A172 (cell line): ENCODE measurements at places on chromosomes 2 and 18.

DNA sequence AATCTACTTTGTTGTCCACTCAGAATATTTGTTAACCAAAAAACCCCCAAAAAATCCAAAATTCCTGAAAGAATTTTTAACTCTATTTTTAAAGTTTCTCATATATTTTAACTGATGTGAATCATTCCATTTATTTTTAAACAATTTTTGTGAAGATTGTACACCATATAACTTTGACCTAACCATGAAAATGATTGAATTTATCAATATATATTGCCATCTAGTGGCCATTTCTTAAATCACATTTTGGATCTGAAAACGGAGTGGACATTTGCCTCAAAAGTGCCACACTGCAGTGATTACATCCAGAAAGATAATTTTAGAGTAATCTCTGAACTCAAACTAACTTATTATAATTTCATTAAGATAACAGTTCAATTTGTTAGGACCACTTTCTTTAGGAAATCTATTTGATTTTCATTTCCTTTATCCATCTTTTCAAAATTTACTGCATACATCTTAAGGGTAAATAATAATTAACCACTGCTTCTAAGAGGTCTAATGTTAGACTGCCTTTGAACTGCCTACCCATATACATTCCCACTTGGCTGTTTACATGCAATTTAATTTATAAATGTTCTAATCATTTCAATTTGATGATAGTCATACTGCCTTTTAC lies 71.1 kb downstream of the DSC3 start:
- peak; percentile 26 for DNase-seq

DNA sequence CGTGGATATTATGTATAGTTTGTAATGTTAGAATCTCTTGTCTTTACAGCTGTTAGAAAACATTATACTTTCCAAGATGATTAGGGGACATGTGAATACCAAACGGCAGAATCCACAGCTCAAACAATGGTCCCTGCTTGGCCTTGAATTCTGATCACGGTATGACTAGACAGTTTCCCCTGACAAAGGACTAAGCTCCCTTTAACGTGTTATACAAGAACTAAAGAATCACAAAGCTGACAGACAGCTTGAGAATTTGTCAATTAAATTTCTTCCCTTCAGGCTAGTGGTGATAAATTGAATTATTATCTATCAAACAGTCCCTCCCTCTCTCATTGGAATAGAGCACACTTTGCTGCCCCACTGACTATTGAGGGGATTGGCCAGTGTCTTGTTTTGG lies 359.2 kb upstream of the ID2 start:
- no peak for DNase-seq

DNA sequence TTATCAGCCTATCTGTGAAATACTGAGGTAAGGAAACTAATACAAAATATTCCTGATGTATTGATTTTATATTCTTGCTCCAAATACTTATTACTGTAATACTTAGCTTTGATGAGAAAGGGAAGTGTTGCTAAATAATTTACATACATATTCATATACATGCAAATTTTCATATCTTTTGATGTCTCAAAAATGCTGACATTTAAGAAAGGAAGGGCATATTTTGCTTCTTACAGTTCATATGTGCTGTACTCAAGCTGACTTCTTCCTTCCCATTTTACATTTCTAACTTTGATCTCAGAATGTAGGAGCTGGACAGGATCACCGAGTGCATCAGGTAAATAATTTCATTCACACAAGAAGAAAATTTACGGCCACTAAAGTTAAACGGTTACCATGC lies 399.2 kb upstream of the VWC2L start:
- no peak for DNase-seq

DNA sequence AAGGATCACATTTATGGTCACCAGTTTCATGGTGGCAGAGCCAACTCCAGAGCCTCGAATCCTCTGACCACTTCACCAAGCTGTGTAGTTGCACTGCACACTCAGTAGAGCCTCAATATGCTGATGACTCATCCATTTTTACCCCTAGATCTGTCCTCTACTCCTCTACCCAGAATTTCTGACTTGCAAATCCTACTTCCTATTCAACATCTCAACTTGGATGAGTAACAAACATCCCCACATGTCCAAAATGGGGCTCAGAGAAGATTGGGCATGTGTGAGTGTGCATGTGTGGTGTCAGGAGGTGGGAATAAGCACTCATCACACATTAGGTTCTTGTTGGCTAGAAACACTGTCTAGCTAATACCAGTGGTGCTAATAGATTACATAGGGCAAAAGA lies 57.8 kb upstream of the IGFBP2 start:
- DNase-seq = no peak

GRCh38 chr2:217553202-217553601 lies 449.6 kb downstream of the TNS1 start:
- no peak for DNase-seq

DNA sequence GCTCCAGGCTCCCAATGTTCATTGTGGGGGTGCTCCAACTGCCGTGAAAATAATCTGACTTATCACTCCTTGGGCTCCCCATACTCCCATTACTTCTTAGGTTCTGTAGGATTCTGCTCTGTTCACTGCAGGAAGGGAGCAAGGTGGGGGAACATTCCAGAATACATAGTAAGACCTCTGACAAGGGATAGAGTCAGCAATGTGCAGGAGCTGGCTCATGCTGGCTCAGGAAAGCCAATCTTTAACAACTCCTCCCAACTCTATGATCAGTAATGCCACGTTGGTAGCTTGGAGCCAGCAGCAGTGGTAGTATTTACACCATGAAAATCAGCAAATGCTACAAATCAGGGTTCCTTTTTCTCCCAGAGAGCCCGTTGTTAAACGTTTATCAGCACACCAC lies 44.4 kb downstream of the FECH start:
- DNase-seq = no peak

- DNase-seq = no peak
Observed at GRCh38 chr18:32847691-32848090, 74.9 kb upstream of the KLHL14 start.

DNA sequence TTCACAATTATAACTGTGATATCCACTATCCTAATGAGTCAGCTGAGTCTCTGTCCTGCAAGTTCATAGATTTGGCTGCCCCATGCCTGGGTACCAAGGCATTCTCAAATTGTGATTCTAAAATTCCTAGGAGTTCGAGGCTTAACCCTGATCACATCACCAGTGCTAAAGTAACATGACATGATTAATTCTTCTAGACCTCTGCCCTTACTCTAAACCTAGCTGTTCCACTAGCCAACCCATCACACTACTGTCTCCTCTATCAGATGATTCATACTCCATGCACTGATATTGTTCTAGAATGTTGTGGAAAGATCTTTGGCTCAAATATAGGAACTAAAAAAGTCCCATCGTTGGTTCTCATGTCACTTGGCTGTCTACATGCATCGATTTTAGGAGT lies 487.6 kb downstream of the PIK3C3 start:
- no peak for DNase-seq

- DNase-seq = peak; percentile 44
Observed at GRCh38 chr18:111306-112014, 46.9 kb upstream of the USP14 start.
